Fibroblast of skin of back (primary cell): ENCODE measurements at places on chromosomes 11 and 22.

DNA sequence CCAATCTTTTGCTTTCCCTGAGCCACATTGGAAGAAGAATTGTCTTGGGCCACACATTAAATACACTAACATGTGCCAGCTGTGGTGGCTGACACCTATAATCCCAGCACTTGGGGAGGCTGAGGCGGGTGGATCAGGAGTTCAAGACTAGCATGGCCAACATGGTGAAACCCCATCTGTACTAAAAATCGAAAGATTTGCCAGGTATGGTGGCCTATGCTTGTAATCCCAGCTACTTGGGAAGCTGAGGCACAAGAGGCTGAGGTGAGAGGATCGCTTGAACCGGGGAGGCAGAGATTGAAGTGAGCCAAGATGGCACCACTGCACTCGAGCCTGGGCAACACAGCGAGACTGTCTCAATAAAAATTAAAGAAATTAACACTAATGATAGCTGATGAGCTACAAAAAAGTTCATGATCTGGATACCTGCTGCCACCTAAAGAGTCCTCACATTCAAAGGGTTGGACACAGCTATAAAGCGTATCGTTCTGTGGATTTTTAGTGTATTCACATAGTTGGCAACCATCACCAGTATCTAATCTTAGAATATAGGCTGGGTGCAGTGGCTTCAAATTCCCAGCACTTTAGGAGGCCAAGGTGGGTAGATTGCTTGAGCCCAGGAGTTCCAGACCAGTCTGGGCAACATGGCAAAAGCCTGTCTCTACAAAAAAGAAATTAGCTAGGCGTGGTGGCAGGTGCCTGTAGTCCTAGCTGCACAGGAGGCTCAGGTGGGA lies 3.4 kb upstream of the LDHC start:
- DNase-seq, result peak; percentile 38

- peak; percentile 28 for DNase-seq
Observed at GRCh38 chr22:19958083-19959042, 16.7 kb upstream of the TXNRD2 start.

DNA sequence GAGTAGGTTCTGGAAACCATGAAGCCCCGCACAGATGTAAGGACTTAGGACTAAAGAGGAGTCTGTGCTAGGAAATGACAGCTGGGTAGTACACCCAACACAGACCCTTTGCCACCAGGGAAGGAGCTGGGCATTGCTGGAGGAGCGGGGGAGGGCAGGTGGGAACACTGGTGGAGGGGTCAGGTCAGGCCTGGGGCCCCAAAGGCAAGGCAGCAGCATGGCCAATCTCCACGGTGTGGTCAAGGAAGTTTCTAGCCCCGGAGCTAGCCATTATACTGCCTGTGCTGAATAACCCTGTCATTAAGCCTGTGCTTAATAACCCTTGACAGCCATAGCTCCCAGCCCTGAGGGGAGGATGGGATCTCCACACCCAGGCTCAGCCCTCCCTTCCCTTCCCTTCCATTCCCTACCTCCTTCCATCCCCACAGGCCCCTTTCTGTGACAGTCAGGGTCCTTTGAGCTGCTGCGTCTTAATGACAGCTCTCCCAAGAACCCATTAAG lies 2.1 kb downstream of the TMPRSS4 start:
- no peak for DNase-seq

- DNase-seq, result no peak
Observed at GRCh38 chr11:65036931-65037330, 4.1 kb upstream of the SAC3D1 start.

- DNase-seq, result peak; percentile 95
Observed at GRCh38 chr11:12288212-12288930, 89.0 kb upstream of the PARVA start.

DNA sequence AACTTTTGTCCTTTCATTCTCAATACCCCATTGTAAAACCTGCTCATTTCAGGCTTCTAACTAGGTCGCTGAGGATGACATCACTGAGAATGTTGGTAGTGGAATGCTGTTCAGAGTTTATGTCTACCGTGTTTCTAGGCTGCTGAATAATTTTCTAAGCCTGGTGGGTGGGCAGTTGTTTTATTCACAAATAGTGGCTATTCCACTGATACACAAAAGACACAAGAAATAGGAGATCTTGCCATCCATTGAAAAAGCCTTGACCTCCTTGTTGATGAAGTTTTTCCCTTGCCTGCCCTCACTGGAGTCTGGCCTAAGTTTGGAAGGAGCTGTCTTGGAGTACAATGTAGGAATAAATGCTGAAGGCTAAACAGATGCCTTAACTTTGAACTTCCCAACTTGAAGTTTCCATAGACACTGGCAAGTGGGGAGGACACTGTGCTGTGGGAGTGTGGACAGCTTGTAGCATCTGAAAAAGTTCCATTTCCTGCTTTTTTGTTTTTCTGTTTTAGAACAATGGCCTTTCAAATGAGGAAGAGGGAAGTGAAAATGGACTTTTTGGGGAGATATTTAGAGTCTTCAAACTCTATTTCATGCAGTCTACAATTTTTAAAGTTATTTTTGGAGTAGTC lies 59.2 kb downstream of the TRIM44 start:
- peak; percentile 11 for DNase-seq
